GM23338 (cell line): ENCODE measurements at places on chromosomes 7 and 10. TPM values are rescaled to one million over a fixed set of nuclear protein-coding genes. Genes with fewer than 3 reads are reported as not detected.

GRCh38 chr7:28732071-28732869 is 225.9 kb downstream of the TRIL start:
- H3K36me3 ChIP-seq = no peaks in the 10 kb centered on the region
- H3K4me3 ChIP-seq = no peak overlapping the region
- no peaks in the 10 kb centered on the region for H3K27me3 ChIP-seq
- DNase-seq = peak; percentile 51
- no peak overlapping the region for H3K27ac ChIP-seq

DNA sequence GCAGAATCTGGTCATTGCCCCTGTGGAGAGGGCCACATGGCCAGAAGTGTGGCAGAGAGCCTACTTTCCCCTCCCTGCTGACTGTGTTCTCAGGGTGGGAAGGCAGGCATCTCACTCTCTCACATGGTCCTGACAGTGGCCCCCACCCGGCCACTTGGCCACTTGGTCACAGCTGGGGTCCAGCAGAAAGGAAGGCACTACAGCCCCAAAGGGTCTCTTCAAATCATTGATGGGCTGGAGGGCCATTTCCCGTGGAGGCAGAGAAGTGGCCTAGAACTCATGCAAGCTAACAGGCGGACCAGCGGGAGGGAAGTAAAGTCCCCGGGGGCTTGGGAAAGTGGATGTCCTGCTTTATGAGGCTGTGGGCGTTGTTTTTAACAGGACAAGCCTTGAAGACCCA is 125.3 kb downstream of the EMX2 start:
- no peaks in the 10 kb centered on the region for H3K4me1 ChIP-seq
- no peak for DNase-seq
- H3K4me3 ChIP-seq = no peak overlapping the region
- H3K36me3 ChIP-seq = no peaks in the 10 kb centered on the region
- H3K27ac ChIP-seq = no peak overlapping the region

GRCh38 chr10:20466731-20467130 is 430.4 kb downstream of the NEBL start:
- no peaks in the 10 kb centered on the region for H3K27me3 ChIP-seq
- no peak for DNase-seq
- no peak overlapping the region for H3K4me3 ChIP-seq
- no peak overlapping the region for H3K27ac ChIP-seq

DNA sequence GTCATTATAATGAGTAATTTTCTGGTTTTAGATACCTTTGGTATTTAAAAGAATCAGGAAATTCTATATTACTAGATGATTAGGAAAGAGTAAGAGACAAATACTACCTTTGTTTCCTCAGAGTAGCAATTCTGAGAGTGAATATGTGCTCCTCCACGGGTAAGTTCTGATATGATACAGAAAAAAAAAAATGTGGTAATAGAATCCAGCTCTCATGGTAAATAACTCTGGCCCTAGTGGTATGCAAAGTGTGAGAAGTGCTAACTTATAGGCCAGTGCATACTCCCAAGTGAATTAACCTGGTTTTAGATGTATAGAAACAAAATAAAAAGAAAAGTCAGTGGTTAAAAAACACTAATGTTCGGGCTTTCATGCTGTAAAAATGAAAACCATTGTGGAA is 512.6 kb upstream of the SEMA3D start:
- H3K4me1 ChIP-seq = no peaks in the 10 kb centered on the region
- no peaks in the 10 kb centered on the region for H3K27me3 ChIP-seq
- DNase-seq = no peak
- H3K36me3 ChIP-seq = no peaks in the 10 kb centered on the region
- no peak overlapping the region for H3K4me3 ChIP-seq

GRCh38 chr10:17989908-17990767 is 38.4 kb downstream of the SLC39A12 start:
- H3K27me3 ChIP-seq = no peaks in the 10 kb centered on the region
- no peak for DNase-seq
- no peak overlapping the region for H3K27ac ChIP-seq

- H3K27ac ChIP-seq = no peak overlapping the region
- no peak for DNase-seq
- no peak overlapping the region for H3K4me3 ChIP-seq
- H3K36me3 ChIP-seq = no peaks in the 10 kb centered on the region
Measured at GRCh38 chr10:82420001-82420400, 545.0 kb downstream of the NRG3 start.

- H3K27ac ChIP-seq = no peak overlapping the region
- no peak for DNase-seq
- no peaks in the 10 kb centered on the region for H3K27me3 ChIP-seq
- no peaks in the 10 kb centered on the region for H3K4me1 ChIP-seq
- no peaks in the 10 kb centered on the region for H3K36me3 ChIP-seq
Measured at GRCh38 chr7:40221836-40222235, 87.0 kb downstream of the SUGCT start.

DNA sequence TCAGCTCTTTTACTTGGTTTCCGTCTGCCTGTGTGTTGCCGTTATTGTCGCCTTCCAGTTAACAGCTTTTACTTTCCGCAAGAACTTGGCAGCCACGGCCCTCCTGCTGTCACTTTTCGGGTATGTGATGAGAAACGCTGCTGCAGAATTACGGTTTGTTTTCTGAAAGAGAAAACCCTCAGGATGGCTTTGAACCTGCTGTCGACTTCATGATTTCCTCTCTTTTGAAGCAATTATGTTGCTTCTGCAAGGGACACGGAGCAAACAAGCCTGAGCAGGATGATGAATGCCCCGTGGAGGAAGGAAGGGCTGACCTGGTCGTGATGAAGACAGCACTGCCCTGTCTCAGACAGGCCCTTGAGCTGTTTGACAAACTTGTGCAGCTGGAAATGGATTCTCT is 339.8 kb downstream of the ABCA13 start:
- no peak for DNase-seq

DNA sequence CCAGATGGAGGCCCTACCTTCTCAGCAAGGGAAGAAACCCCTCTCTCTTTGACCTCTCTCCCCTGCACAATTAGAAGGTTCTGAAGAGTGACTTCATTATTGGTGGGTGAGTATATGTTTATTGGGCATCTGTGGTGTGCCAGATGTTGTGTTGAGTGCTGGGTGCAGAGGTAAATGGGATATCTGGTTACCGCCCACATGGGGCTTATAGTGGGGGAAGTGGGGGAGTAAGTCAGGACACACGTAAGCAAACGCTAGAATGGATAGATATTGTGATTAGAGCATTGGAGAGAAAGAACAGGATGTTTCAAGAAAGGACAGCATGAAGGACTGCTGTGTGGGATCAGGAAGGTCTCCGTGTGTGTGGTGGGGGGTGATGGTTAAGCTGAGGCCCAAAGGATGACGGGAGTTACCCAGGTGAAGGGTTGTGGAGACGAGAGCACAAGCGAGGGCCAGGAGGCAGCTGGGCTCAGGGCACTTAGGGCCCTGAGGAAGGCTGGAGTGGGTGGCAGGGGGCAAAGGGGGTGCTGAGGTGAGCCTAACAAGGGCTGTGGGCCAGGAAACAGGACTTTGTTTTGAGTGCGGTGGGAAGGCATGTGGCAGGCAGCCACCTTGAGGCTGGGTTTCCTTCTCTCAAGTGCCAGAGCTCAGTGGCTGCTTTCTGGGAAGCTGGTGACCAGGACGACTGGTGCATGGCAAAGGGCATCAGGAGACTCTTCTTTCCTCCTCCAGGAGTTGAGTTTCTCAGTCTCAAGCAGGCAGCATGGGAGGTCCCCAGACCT is 299.9 kb downstream of the RPS24 start:
- no peak overlapping the region for H3K4me3 ChIP-seq
- H3K27me3 ChIP-seq = no peaks in the 10 kb centered on the region
- H3K36me3 ChIP-seq = no peaks in the 10 kb centered on the region
- H3K4me1 ChIP-seq = no peaks in the 10 kb centered on the region

DNA sequence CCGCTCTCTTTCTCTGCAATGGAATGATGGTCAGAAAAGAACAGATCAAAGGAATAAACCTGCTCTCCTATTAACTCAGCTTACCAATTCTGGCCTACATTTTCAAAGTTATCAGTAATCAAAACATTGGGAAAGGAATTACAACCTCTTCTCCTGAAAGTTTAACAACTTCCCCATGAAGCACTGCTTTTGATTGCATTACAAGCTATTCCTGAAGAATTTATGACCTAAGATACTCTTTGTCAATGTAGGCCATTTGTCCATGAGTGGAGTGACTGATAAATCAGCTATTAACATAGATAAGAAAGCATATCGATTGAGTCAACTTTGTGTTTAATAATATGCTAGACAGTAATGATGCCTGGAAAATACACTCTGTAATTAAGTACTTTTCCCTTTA is 271.7 kb upstream of the C7orf33 start:
- H3K27me3 ChIP-seq = no peaks in the 10 kb centered on the region
- no peak overlapping the region; the same call in 1 of the 2 replicates for H3K27ac ChIP-seq
- H3K4me3 ChIP-seq = no peak overlapping the region
- no peak for DNase-seq

- H3K4me1 ChIP-seq = no peaks in the 10 kb centered on the region
- H3K27me3 ChIP-seq = no peaks in the 10 kb centered on the region
- H3K27ac ChIP-seq = no peak overlapping the region
- no peak overlapping the region for H3K4me3 ChIP-seq
- DNase-seq = no peak
Measured at GRCh38 chr7:45007571-45008328, 7.7 kb downstream of the CCM2 start.

- H3K36me3 ChIP-seq = no peaks in the 10 kb centered on the region
- no peak overlapping the region for H3K27ac ChIP-seq
- no peaks in the 10 kb centered on the region for H3K4me1 ChIP-seq
- H3K27me3 ChIP-seq = no peaks in the 10 kb centered on the region
Measured at GRCh38 chr7:120337308-120337907, 64.4 kb downstream of the KCND2 start.

DNA sequence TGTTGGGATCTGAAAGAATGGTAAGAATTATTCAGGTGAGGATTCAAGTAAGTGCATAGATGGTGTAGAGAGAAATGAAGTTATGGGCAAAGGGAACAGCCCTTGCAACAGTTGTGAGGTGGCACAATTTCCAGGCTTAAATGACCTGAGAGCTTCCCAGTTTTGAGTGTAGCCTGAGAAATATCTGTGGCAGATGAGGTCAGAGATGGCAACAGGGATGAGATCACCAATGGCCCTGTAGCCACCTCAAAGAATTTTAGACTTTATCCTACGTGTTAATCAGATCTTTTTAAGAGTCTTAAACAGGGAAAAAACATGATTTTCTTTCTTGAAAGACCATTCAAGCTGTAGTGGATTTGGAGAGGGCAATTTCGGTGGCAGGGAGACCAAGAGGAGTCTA is 1.9 kb upstream of the NRF1 start:
- H3K27me3 ChIP-seq = no peaks in the 10 kb centered on the region
- DNase-seq = no peak
- H3K4me1 ChIP-seq = peaks cover 12% of the 10 kb centered on the region
- no peak overlapping the region for H3K4me3 ChIP-seq
- no peak overlapping the region for H3K27ac ChIP-seq
- no peaks in the 10 kb centered on the region; the same call in 1 of the 2 replicates for H3K36me3 ChIP-seq

DNA sequence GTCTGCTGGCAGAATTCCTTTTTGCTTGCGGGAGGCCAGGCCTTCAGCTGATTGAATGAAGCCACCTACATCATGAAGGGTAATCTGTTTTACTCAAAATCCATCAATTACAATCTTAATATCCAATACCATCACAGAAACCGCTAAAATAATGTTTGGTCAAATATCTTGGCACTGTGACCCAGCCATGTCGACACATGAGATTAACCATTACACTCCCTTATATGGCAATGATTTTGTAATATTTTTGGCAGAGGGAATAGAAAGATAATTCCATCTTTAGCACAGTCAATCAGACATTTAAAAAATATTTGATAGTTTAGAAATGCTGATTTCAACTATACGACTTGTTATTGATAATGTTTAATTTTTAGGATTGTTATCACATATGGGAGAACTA is 36.5 kb upstream of the SLC39A12 start:
- H3K36me3 ChIP-seq = no peaks in the 10 kb centered on the region
- no peak for DNase-seq
- H3K27me3 ChIP-seq = no peaks in the 10 kb centered on the region
- H3K4me1 ChIP-seq = no peaks in the 10 kb centered on the region
- H3K4me3 ChIP-seq = no peak overlapping the region
- H3K27ac ChIP-seq = no peak overlapping the region

DNA sequence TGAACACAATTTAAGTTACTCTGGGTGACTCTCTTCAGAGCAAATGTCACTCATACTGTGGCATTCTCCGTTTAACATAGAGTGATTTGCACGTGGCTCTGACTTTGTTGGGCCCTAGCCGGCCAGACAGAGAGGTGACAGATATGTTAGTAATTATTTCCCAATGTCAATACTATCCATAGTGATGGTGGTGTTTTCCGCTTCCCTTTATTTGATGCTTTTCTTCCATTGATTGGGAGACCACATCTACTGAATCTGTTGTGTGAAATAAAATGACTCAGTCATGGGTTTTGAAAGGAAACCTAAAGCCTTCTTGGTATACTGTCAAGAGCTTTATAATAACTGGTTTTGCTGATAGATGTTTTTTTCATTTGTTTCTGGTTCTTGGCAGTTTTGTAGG is 7.4 kb downstream of the AVL9 start:
- no peak overlapping the region for H3K4me3 ChIP-seq
- no peak for DNase-seq

GRCh38 chr7:142868986-142869415 is 14.1 kb downstream of the EPHB6 start:
- no peaks in the 10 kb centered on the region for H3K36me3 ChIP-seq
- peaks cover 5% of the 10 kb centered on the region; the same call in 1 of the 2 replicates for H3K4me1 ChIP-seq
- H3K27ac ChIP-seq = no peak overlapping the region
- DNase-seq = no peak
- no peak overlapping the region for H3K4me3 ChIP-seq

- DNase-seq = no peak
- H3K27me3 ChIP-seq = no peaks in the 10 kb centered on the region
- H3K36me3 ChIP-seq = no peaks in the 10 kb centered on the region
- no peak overlapping the region for H3K4me3 ChIP-seq
- H3K27ac ChIP-seq = no peak overlapping the region
Measured at GRCh38 chr7:89584896-89585295, 569.4 kb upstream of the STEAP1 start.

The CPA1 gene
- total RNA-seq = not detected in 2 replicates

The ZNF248 gene
- 4.6 and 5.3 TPM in 2 replicates for total RNA-seq

The OR6B1 gene
- total RNA-seq = not detected in 2 replicates

The IKZF5 gene
- total RNA-seq = 10.5 and 10.7 TPM in 2 replicates

The TDRD1 gene
- 1.5 and 1.7 TPM in 2 replicates for total RNA-seq

The ACTL6B gene
- total RNA-seq = 0.69 TPM in 1 of 2 replicates, not detected in the other

The LRGUK gene
- 3.8 and 7.1 TPM in 2 replicates for total RNA-seq

The ANKRD61 gene
- 0.42 and 0.70 TPM in 2 replicates for total RNA-seq

The ZNF25 gene
- 0.76 and 2.7 TPM in 2 replicates for total RNA-seq

The KCNIP2 gene
- total RNA-seq = 2.2 and 2.9 TPM in 2 replicates

The SPDYE5 gene
- total RNA-seq = not detected in 2 replicates
